WERI-Rb-1 (cell line): ENCODE measurements at places on chromosomes 2 and 18.

GRCh38 chr2:209425471-209426071 is 1.7 kb downstream of the MAP2 start:
- peak; percentile 25 for DNase-seq

GRCh38 chr2:149926149-149926548 is 338.6 kb upstream of the MMADHC start:
- no peak for DNase-seq

- DNase-seq, result no peak
Measured at GRCh38 chr2:220736778-220737177, 835.3 kb downstream of the EPHA4 start.

GRCh38 chr2:205948496-205948837 is 137.5 kb downstream of the INO80D start:
- DNase-seq, result no peak

DNA sequence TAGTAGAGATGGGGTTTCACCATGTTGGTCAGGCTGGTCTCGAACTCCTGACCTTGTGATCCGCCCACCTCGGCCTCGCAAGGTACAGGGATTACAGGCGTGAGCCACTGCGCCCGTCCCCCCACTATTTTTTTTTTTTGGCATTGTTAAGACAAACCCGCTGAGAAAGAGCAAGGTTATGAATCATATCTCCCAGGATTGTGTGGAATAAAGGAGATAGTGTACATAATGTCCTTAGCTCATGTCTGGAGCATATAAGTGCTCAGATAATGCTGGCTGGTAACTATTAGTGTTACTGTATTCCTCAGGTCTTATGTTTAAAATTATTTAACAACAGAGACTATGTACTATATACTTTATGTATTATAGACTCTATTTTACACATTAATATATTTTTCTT is 36.0 kb downstream of the TTC27 start:
- DNase-seq, result no peak

DNA sequence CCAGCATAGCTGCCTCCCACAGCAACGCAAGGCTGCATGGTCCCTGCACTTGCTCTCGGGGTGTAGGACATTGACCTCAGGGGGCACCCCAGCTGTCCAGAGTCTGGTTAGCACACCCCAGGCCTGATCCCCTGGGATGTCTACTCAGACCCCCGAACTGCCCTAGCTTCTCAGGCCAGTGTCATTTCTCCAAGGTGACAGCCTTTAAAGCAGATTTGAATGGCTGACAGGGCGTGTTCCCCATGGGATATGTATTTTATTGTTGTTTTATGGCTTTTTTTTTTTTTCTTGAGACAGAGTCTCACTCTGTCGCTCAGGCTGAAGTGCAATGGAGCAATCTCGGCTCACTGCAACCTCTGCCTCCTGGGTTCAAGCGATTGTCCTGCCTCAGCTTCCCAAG is 40.8 kb upstream of the PTMA start:
- DNase-seq, result no peak

DNA sequence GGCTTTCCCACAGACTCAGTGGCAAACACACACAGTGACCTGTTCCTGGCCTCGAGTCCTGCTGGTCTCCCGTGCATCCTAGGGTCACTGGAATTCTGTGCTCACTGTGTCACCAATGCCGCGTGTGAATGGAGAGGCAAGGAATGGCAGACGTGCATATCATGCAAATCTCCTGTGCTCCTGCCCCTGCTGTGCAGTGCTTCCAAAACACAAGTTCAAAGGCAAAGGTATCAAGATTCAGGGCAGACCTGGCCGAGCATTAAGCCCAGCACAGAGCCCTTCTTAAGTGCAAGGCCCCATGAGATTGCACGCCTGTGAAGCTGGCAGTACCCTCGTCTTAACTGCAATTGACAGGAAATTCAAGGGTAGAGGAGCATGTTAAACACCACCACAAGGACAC is 129.1 kb downstream of the NDUFA10 start:
- DNase-seq, result no peak

GRCh38 chr2:123870206-123870880 is 154.7 kb upstream of the CNTNAP5 start:
- DNase-seq, result no peak
